ENCODE measurements at places on chromosomes 2 and 18. TPM values are rescaled to one million over a fixed set of nuclear protein-coding genes. Genes with fewer than 3 reads are reported as not detected.

BBS5 gene
- 23.0 TPM for total RNA-seq

NT5C1B gene
- not detected for total RNA-seq

DNA sequence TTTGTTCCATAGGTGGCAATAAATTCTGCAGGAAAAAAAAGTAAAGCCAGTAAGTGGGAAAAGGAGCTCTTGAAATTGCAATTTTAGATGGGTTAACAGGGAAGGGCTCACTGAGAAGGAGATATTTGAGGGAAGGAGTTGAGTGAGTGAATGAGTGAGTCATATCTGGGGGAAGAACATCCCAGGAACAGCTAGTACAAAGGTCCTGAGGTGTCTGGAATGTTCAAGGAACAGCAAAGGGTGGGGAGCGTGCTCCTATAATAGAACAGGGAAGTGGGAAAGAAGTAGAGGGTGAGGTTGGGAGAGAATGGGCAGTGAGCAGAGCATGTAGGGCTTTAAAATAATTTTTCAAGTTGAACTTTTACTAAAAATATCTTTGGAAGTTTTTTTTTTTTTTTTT is 68.0 kb upstream of the PSME4 start:
- DNase-seq: no peak

DNA sequence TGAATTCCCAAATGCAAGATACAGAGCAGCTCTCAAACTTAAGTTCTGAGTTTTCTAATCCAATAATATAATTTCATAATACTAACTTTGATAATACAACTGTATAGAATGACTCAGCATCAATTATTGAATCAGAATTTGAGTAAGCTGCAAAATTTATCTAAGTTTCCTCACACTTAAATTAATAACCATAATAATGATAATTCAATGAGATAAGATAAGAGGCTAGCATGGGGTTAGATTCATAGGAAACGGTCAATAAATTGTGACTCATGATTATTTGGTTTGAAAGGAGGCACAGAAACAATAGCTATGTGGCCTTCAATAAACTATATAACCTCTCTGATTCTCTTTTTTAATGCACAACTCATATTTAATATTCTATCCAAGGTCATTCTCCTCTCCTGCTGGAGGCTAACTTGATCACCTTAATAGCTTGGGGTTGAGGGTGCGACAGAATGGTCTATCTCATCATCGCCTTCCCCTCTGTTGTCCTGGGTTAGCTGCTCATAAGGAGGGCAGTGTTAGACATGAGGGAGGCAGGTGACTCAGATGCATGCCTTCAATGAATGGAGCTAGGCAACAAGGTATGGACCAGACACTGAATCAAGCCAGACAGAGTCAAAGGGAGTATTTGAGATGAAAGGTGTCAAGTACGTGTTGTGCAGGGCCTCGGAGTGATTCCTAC is 36.2 kb upstream of the BMP10 start:
- no peak for DNase-seq

TMEM198 gene
- 5.3 TPM for total RNA-seq

GRCh38 chr18:53566626-53567025 is 657.8 kb downstream of the MBD2 start:
- no peak for DNase-seq

- no peak for DNase-seq
Measured at GRCh38 chr18:13393338-13393737, 174.8 kb downstream of the LDLRAD4 start.

DNA sequence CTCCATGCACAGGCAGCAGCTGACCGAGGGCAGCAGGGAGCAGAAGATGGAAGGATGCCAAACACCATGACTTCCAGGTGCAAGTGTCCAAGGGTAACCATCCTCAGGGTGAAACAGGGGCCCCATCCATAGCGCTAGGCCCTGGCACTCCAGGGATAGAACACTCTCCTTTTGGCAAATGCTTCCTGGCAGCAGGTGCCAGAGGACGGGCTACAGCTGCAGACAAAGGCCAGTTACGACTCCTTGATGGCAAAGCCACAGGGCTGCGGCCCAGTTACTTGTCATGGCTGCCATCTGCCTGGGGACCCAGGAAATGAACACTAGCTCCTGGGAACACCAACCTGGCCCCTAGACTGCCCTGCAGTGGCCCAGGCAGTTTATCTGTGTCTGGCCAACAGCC is 178.8 kb downstream of the TMEM163 start:
- DNase-seq: no peak

CYP27C1 gene
- 7.1 TPM for total RNA-seq

NEUROD1 gene
- not detected for total RNA-seq

All from uterus (tissue), 4 donors.